Pancreas (tissue), 10 donors: ENCODE measurements at places on chromosomes 7 and 10.

DNA sequence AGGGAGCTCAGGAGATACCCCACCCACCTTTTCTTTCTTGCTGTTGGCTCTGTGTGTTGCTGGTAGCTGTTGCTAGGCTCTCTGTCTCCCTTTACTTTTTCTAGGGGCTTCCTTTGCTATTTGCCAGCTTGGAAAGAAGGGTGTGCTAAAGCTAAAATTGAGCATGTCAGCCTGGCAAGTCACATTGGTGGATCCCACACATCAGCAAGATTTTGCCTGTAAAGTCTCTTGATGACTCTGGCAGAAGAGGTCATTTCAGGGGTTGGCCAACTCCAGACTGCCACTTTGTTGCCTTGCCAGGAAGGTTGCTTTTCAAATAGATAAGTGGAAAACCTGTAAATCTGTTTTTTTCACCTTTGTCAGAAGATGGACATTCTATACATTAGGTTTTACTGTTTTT is 9.9 kb downstream of the CCNY start:
- DNase-seq = no peak

DNA sequence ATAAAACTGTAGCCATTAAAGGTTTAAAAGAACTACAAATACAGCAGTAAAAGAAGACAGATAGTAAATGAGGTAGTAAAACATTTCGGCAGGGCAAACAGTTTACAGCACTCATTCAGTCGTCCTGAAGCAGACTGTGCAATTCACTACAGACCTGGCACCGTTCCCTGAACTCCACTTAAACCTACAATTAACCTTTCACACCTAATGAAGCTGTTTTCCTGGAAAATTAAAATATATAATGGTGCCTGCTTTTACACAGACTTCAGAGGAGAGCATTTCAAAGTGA is 335.3 kb downstream of the GFRA1 start:
- no peak for DNase-seq

GRCh38 chr7:66153691-66154090 is 39.0 kb downstream of the CRCP start:
- no peak for DNase-seq

- DNase-seq = no peak
Measured at GRCh38 chr7:78473021-78473420, 674.4 kb downstream of the PHTF2 start.

DNA sequence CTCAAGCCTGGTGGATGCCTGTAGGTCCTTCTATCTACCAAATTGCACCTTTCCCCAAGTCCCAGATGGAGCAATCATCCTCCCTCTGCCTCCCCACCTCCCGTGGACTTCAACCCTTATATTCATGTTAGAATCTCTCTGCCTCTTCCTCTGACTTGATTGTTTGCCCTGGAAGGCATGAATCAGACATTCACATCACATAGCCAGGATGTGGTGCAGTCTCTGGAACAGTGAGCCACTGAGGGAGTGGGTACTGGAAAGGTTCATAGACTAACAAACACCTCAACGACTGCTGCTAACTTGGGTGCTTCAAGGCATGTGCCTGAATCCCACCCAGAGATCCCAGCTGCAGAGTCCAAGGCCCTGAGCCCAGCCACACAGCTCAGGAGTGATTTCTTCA is 494.0 kb downstream of the TNS3 start:
- DNase-seq = no peak

DNA sequence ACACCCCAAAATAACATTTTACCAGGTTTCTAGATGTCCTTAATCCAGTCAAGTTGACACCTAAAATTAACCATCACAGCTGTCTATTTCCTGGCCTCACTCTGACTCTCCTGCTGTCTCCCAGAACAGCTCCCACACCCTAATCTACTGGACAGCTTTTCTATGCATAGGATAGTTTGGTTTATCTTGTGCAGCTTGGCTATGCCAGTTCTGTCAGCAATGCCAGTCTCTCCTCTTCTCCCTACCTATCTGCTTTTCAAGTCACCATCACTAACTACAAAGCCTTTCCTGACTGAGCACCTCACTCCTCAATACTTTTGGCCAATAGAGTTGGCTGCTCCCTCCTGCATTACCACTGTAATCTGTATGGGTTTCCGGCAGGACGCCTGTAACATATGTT is 5.0 kb downstream of the NCOA4 start:
- no peak for DNase-seq

GRCh38 chr7:141207661-141208060 is 133.8 kb downstream of the TMEM178B start:
- no peak for DNase-seq

DNA sequence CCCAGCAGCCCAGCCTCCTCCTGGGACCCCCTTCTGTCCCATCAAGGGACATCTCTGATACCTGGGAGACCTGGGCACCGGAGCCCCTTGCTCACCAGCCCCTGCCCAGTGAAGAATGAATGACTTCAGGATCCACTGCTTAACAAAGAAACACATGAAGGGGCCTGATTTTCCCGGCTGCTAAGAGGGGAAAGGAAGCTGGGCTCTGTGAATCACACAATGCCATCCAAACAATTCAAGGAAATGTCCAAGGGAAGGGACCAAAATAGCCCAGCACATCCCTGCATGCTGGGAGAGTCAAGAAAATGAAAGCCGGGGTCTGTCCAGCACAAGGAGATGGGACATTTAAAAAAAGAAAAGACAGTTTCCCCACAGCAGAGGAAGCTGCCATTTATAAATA is 128.7 kb upstream of the JCAD start:
- no peak for DNase-seq

DNA sequence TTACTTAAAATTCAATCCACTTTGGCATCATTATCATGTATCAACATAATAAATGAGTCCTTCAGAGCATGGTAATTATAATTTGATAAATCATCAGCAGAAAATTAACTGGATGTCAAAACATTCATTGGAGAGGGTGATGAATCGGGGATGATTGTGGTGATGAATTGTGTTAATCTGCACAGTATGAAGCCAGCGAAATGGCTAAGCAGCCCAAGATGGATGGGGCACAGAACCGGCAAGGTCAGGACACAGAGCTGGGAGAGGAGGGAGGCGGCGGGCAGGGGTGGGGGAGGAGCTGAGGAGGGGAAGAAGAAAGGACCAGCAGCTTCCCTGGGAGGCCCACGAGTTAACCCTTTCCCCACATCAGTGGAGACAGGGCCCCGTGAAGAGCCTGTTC is 536.1 kb downstream of the LRMDA start:
- DNase-seq = no peak

DNA sequence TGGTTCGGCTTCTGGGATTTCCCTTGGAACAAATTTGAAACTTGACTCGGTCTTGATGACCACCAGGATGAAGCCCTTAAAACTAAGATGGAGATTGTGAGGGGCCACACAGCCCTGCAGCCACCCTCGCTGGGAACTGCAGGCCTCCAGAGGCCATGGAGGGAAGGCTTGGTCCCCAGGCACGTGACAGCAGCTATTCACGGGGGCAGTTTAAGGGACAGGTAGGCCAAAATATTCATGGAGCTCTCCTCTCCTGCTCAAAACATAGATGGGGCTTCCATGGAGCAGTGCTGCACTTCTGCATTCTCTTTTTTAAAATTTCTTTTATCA is 137.0 kb downstream of the ADCY1 start:
- no peak for DNase-seq

- no peak for DNase-seq
Measured at GRCh38 chr10:90222939-90223338, 521.5 kb downstream of the KIF20B start.

GRCh38 chr10:114173921-114174694 is at the start of gene CCDC186:
Gene CCDC186, minus strand, starts transcription at chr10:114174203. Its CDS starts 10,935 bp downstream, at chr10:114163268.
- peak; percentile 98 for DNase-seq

- no peak for DNase-seq
Measured at GRCh38 chr10:51666456-51666855, 32.9 kb downstream of the CSTF2T start.

- DNase-seq = no peak
Measured at GRCh38 chr7:9776900-9777299, 1196.8 kb upstream of the PHF14 start.

DNA sequence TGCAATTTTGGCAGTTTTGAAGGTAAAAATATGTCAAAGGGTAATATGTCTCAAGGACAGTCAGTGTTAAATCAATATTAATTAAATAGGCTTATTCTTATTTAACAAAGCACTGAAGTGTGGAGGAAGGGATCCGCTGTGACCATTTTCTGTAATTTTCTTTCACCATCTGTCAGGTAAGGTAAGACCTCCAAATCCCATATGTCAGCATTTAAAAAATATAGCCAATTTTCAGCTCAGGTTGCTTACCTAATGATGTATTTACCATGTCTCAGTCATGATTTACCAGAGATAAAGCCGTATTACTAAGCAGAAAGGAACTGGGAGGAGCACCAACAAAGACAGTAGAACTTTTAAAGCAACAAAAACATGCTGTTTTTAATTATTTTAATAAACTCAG is 683.9 kb downstream of the CCSER2 start:
- DNase-seq = no peak

- DNase-seq = no peak
Measured at GRCh38 chr7:22128528-22128920, 182.8 kb upstream of the CDCA7L start.

DNA sequence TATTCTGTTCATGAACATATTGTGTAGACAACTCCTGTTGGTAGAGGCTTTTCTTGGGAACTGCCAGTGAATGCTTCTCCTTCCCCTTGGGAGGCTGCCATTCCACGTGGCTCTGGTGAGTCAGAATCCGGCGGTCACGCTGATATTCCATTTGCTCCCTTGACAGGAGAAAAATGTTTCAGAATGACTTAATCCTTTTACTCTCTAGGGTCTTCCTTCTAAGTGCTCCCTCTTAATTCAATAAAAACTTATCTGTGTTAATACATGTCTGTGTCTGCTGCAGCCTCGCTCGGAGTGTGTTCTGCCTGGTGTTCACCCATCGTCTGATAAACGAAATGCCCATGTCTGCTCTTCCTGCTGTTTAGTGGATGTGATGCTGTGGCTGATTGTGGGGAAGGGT is 278.6 kb downstream of the ARHGAP12 start:
- peak; percentile 19 for DNase-seq

DNA sequence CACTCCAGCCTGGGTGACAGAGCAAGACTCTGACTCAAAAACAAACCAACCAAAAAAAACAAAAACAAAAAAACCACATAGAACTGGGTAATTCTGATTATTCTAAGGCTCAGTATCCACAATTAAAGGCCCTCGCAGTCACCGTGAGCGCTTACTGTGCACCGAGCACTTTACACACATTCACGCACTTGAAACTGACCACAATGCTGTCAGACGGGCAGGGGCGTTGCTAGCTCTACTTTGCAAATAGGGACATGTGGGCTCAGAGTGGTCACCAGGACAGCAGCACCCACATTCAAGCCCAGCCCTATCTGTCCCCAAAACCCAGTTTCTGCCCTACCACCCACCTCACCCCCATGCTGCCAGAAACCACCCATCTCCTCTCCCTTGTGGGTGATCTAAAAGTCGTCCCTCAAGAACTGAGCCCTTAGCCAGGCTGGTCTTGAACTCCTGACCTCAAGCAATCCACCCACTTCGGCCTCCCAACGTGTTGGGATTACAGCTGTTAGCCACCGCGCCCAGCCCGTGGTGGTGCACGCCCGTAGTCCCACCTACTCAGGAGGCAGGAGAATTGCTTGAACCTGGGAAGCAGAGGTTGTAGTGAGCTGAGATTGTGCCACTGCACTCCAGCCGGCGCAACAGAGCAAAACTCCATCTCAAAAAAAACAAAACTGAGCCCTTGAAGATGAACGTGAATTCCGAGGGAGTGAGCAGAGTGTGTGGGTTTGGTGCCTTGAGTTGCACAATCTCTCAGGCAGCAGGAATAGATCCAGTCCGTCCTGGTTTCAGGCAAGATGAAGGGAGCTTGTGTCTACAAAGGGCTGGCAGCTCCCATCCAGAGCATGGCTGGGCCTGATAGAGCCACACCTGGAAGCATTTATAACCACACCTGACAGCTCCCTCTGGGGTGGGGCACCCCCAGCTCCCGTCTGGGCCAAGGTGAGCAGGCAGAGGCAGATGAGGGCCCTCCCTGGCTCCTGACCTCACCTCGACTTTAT is 5.4 kb upstream of the HSPB1 start:
- DNase-seq = peak; percentile 87

DNA sequence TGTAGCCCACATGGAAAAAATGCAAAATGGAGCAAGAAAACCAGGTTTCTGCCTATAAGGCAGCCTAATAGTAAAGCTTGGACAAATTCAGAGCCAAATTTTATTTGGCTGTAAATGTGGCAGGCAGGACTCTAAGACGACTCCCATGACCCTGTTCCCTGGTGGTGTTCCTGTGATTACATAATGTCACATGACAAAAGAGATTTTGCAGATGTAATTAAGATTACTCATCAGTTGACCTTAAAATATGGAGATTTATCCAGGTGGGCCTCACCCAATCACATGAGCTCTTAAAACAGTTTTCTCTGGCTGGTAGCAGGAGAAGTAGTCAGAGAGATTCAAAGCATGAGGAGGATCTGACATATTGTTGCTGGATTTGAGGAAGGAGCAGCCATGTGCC is 303.1 kb upstream of the IMMP2L start:
- DNase-seq = no peak

DNA sequence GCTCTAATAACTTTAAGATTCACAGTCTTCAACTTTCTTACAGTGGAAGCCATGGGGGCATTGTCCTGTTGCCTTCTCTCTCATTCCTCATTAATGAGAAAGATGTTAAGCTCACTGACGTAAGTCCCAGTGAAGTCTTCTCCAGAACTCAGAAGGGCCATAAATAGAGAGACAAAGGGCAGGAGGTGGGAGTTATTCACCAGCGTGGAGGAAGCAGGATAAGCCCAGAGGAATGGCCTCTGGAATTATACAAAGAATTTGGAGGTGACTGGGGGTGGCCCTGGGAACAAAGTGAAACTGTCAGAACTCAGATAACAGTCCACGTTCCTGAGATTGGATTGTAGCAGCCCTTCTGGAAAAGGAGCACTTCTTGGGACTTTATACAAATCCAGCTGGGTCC is 52.4 kb downstream of the SORBS1 start:
- no peak for DNase-seq

DNA sequence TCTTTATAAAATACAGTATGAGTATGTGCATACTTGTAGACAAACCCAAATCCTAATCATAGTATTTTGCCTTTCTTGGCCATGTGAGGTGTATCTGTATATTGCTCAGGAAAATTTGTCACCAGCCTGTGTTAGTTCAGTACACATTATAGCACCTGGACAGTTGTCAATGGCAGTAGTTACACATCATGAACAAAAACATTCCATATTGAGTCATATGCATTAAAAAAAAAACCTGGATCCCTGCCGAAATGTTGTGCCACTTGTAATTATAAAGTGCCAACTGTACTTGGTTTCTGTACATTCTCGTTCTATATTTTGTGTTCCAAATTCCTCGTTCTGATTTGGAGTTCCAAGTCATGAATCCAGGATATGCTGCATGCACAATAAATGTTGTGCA is 410.4 kb downstream of the INHBA start:
- no peak for DNase-seq
